ENCODE measurements at places on chromosomes 4 and X.

- no peak for DNase-seq
These were observed 618 bp upstream of the FOXO4 start for GRCh38 chrX:71095033-71095432.

GRCh38 chr4:48756689-48757220 lies 23.3 kb downstream of the FRYL start:
- DNase-seq: no peak

DNA sequence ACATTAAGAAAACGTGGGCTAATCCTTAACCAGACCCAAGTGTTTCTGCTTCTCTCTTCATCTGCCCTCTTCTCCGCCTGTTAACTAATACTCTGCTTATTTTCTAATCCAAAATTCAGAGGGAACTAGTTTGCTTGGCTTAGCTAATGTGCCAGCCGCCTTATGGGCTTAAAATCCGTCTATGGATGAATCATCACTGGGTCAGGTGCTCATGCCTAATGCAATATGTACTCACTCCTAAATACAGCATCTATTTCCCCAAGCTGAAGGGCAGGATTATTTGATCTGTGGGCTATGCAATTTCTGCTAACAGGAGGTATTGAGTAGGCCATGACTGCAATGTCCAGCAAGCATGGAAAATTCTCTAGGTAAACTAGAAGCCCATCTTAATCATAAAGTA lies 12.4 kb downstream of the DYNLT3 start:
- no peak for DNase-seq

DNA sequence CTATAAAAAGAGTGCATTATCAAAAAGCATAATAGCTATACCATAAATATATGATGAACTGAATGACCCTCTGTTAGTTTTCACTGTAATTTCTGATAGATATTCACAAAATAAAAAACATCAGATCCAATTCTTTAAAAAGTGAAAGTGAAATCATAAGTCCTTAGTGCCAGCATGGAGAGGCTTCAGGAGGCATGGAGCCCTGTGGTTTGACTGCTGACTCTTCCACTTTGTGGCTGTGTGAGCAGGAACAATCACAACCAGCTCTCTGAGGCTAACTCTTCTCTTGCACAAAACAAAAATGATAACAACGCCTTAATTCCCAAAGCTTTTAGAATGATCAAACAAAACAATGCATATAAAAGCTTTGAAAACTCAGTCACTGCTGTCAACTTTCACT lies 1143.9 kb downstream of the PDHA2 start:
- DNase-seq: no peak

GRCh38 chr4:125760201-125760819 lies 445.6 kb downstream of the FAT4 start:
- DNase-seq: no peak

GRCh38 chrX:149531599-149531998 lies 9.2 kb upstream of the EOLA1 start:
- DNase-seq: no peak

GRCh38 chrX:15664487-15665444 lies at the start of gene CLTRN:
Gene CLTRN, minus strand, starts transcription at chrX:15664805. Its CDS starts 30 bp downstream, at chrX:15664775.
- DNase-seq: no peak

DNA sequence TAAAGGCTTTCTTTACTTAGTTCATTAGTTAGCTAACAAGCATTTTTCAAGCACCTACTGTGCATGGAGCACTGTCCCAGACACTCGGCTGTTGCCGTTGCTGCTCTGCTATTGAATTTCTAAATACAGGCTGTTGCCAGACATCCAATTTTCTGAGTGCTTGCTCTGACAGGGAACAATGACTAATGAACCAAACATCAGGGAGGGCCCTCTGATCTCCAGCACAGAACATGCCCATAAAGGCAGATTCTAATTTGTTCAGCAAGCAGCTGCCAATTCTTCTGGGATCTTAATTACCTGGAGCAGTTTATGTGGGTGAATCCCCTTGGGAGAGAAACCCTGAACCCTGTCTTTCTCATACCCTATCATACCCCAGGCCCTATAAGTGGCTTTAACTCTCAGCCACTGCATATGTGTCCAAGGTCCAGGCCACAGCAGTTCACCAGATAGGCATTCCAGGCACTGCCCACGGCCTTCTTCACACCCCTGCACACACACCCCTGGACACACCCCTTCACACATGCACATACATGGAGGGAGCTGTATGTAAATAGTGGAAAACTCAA lies 27.9 kb downstream of the TSC22D3 start:
- DNase-seq: peak; percentile 49

- no peak for DNase-seq
These were observed 23.0 kb upstream of the UGT2B15 start for GRCh38 chr4:68693325-68694075.

DNA sequence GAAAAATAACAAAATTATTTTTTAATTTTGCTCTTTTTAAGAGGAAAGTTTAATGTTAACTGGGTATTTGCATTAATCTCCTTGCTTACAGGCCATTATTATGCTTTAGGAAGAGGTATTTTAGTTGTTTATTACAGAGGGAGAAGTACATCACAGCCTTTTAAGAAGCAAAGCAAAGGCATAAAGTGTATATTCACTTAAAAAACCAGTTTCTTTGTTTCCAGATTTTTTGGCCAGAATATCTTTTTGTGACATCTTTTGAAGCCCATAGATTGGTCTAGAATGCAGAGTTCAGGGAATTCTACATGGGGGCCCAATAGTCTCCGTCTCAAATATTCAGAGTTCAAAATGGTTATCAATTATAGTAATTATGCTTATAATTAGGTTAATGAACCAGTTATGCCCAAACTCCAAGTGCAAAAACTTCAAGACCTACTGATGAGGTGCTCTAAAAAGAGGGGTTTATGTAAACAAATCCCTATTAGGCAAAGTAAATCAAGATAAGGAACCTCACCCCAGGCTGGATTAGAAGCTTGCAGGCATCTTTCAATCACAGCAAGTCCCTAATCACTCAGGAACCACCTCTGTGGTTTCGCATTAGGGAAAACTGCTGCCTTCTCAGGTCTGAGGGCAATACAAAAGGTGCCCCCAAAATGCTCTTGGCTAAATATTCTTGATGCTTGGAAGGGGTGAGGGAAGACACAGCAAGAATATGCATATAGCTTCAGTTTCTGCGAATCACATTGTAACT lies 1.4 kb downstream of the CXXC4 start:
- DNase-seq: no peak

All from COR-L47 (cell line).